Activated CD4-positive, alpha-beta memory T cell treated with anti-CD3 and anti-CD28 coated beads for 36 hours (primary cell): ENCODE measurements at places on chromosomes 13 and 19. TPM values are rescaled to one million over a fixed set of nuclear protein-coding genes. Genes with fewer than 3 reads are reported as not detected.

Gene IGFL2
- total RNA-seq, result not detected

Gene ZNF763
- total RNA-seq, result 1.6 TPM

DNA sequence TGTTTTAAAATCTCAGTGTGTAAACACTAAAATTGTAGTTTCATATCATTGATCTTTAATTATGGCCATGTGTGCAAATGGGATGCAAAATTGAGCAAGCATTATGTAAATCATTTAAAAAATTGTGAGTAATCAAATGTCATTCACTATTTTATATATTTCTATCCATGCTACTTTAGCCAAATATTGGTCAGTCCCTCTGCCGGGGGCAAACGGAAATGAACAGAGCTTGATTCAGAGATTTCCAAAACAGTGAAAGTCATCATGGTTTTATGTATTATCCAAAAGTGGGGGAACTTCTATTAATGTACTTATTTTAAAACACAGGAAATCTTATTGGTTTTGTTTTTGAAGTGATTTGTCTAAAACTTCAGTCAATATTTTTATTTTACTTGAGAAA lies 219.1 kb downstream of the IRS2 start:
- DNase-seq, result no peak

- DNase-seq, result peak; percentile 85
Observed at GRCh38 chr19:2083174-2083854, 12.8 kb downstream of the MOB3A start.

GRCh38 chr13:97082461-97083207 lies 88.4 kb upstream of the OXGR1 start:
- DNase-seq, result no peak

Gene GAPDHS
- total RNA-seq, result not detected

GRCh38 chr19:39946532-39946931 lies 12.1 kb upstream of the FCGBP start:
- DNase-seq, result no peak

- DNase-seq, result no peak
Observed at GRCh38 chr19:2294687-2295335, 12.8 kb upstream of the PEAK3 start.

DNA sequence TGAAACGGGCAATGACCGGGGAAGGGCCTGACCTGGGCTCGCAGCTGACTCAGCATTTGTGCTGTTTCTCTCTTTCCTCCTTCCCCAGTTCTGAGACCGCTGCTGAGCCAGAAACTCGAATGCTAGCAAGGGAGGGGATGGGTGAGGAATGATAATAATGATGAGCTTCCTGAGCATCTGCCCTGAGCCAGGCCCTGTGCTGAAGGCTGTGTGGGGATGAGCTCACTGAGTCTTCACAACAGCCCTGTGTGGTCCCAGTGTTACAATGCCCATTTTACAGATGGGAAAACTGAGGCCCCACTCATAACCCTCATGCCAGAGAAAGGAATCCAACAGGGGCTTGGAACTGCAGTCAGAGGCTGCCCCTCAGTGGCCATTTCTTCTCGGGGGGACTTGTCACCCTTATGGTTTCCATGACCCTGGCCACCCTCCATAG lies 8.1 kb downstream of the SULT2B1 start:
- DNase-seq, result no peak

Gene POMP
- 123 TPM for total RNA-seq

DNA sequence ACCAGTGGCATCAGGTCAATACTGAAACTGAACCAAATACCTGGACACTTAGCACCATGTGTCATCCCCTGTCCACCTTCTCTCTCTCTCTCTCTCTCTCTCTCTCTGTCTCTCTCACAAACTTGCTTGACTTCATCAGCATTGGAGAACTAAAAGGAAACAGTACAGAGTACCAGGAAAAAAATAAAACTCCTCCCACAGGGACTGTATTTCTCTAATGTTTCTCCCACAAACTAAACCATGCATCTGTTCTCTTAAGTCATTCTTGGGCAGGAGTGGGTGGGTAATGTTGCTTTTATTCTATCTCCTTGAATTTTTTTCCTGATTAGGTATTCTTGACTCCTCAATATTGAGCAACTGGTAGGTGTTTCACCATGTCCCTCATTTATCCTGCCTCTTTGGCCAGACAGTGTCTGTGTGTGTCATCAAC lies 112.9 kb upstream of the CACNA1A start:
- no peak for DNase-seq

DNA sequence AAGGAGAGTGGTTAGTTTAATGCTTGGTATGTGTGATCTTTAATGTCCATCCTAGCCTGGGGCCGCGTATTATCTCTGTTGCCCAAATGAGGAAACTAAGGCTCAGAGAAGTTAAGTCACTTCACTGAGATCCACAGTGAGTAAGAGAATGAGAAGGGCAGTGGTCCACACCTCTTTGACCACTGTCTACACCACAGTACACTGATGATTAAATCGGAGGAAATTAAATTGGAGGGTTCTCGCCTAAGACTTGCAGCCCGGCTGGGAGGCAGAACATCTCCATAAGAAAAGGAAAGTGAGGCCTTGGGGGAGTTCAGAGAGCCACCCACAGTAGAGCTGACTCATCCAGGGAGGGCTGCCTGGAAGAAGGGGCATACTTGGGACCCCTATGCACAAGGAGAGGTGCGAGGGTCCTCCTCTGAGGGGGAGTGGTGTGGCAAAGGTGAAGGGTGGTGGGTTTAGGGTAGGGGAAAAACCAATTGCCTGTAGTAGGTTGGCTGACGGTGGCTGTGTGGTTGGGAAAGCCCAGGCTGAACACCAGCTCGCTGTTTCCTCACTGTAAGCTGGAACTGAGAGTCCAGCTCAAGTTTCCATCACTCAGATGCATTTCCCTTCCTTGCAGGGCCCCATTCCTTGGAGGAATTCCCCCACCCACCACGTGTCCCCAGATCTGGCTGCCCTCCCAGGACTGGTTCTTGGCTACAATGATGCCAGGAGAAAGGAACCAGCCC lies 15.0 kb upstream of the DHRS12 start:
- DNase-seq, result peak; percentile 78

DNA sequence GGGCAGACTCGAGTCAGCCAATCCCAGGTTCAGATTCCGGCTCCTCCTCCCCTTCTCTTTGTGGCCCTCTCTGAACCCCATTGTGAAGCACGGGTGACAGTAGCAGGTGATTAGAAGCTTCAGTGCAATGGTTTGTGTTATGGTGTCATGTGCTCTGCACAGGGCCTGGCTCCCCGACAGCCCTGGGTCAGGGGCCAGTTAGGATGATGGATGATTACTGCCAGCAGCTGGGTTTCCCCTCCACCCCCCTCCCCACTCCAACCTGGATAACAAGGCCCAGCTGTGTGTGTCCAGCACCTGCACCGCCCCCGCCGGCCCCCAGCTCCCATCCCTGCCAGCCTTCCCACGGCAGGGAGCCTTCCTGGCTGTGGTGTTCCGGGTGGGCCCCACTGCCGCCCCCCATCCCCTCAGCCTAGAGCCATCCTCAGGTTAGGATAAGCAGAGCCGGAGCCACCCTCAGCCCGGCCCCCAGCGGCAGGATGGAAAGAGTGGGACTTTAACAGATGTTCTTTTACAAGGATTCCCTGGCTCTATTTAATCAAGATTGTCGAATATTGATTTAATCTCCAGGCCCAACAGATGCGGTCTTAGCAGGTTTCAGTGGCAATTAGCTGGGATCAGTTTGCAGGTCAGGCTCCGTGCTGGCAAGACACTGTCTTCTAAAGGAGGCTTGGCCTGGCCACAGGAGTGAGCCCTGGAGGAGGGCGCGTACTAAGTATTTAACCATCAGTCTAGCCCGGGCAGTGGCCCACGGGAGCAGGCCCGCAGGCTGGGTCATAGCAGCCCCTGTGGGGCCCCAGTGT lies 156.2 kb downstream of the SIPA1L3 start:
- DNase-seq, result no peak

DNA sequence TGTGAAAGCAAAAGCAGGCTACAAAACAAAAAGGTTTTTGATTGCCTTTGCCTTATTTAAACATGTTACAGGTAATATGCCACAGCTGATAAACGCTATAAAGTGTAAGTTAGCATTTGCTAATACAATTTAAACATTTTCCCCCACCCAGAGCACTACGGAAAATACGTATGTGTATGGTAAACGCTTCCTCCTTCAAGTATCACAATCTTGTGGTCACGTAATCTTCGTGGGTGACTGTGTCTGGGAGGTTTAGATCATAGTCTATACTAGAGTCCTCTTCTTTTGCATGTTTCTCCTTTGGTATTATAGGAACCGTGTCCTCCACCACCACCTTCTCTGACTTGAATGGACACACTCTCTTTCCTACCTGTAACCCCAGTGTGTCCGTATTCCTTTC lies 38.1 kb upstream of the POSTN start:
- no peak for DNase-seq

DNA sequence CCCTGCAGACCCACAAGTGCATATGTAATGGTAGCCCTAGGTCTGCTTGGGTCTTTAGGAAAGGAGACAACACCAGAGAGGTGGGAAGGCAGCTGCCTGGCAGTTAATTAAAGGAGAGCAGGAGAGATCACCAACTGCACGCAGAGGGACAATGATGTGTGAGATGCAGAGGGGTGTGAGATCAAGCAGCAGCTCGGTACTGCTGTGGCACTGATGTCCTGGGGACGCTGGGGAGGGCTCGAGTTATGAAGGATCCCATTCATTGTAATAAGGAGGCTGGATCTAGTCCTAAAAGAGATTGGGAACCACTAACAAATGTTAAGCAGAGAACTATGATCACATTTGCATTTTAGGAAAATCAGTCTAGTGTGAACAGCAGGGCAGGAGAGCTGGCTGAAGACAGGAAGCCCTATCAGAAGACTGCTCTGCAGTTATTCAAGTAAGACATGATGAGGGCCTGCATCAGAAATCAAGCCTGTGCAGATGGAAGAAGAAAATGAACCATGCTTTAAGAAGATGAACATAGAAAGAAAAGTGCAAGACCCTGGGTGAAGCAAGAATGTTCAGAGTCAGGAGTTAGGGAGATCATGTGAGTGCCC lies 80.4 kb downstream of the DLEU7 start:
- DNase-seq, result no peak

GRCh38 chr13:97904059-97904458 lies 49.4 kb upstream of the IPO5 start:
- DNase-seq, result no peak

- DNase-seq, result peak; percentile 99
Observed at GRCh38 chr19:34359140-34359953, 5.6 kb upstream of the GPI start.

GRCh38 chr19:17398902-17399527 lies 5.0 kb upstream of the CCDC194 start:
- DNase-seq, result no peak

GRCh38 chr19:55092423-55093318 lies 17.0 kb downstream of the EPS8L1 start:
- no peak for DNase-seq

Gene C5AR1
- total RNA-seq, result not detected

DNA sequence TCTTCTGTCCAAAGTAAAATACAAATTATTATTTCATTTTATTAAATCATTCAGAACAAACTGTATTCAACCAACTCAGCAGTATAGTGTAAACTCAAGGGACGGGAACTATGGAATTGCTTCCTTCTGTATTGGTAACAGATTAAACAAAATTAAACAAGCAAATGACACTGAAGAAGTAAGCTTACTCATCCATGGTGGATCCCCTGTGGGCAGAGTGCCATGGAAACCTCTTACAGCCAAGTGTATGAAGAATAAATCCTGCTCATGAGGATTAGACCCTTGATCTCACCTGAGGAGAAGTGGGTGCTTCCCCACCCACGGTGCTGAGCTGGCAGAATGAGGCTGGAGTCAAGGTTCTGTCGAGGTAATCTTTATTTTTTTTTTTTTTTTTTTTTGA lies 18.0 kb upstream of the RFXAP start:
- DNase-seq, result no peak

Gene SIGLEC5
- total RNA-seq, result not detected

DNA sequence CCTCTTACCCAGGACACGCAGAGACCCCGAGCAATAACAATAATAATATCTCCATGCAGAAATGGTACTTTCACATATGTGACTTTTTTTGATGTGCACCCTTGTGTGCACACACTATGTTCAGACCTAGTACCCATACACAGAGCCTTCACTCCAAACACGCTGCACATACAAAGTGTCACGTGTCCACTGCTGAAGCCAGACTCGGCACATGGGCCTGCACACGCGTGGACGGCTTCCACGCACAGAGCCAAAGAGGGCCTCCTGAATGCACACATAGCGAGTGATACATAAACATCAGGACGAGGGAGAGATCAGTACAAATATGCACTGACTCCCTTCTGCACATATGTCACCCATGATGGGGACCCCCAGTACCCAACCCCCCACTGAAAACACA lies 41.9 kb upstream of the POU2F2 start:
- no peak for DNase-seq

Gene OLFM4
- total RNA-seq, result not detected

Gene MOB3A
- total RNA-seq, result 122 TPM

Gene TMEM145
- not detected for total RNA-seq

Gene FXYD3
- not detected for total RNA-seq

Gene S1PR2
- total RNA-seq, result 9.4 TPM

- DNase-seq, result no peak
Observed at GRCh38 chr19:34409189-34410164, 5.3 kb downstream of the PDCD2L start.

DNA sequence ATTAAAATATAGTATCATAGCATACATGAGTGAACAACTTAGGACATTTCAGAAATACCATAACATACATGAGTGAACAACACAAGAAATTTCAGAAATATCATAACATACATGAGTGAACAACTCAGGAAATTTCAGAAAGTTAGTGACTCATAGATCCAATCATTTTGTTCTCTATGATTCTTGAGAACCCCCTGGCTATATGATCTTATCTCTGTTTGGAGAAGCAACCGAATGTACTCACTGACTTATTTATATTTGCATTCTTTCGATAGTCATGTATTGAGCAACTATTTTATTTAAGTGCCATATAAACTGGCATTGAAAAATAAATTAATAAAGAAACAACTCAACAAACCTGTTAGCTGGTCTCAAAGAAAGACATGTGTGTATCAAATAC lies 251.1 kb downstream of the EFNB2 start:
- DNase-seq, result no peak

DNA sequence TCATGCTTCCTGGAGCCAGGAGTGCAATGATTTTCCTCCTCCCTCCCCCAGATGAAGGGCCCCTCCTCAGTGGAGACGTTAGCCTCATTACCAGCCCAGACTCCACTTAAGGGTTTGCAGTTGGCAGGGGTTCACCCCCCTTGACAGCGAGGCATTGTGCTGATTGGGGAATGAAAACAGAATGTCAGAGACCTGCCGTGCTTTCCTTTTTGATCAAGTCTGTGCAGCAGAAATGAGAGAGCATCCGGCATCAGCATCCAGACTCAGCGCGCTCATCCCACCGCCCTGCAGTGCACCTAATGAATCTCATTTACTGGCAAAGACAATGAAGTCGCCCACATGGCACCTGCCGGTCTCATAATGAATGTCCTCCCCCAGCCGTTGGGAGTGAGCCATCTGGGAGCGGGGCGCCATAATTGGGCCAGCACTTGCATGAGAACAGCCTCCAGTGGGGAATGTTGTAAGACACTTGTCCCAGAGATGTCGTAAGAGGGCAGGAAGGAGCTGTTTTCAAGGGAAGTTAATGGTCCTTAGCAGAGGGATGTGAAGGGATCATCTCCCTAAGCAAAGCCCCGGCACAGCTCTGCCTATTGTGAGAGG lies 98.3 kb upstream of the UQCRFS1 start:
- DNase-seq, result no peak
